ENCODE measurements at places on chromosomes 7 and 10.
A peak's percentile ranks its signal among the peaks of the same experiment; 100 is the strongest.

DNA sequence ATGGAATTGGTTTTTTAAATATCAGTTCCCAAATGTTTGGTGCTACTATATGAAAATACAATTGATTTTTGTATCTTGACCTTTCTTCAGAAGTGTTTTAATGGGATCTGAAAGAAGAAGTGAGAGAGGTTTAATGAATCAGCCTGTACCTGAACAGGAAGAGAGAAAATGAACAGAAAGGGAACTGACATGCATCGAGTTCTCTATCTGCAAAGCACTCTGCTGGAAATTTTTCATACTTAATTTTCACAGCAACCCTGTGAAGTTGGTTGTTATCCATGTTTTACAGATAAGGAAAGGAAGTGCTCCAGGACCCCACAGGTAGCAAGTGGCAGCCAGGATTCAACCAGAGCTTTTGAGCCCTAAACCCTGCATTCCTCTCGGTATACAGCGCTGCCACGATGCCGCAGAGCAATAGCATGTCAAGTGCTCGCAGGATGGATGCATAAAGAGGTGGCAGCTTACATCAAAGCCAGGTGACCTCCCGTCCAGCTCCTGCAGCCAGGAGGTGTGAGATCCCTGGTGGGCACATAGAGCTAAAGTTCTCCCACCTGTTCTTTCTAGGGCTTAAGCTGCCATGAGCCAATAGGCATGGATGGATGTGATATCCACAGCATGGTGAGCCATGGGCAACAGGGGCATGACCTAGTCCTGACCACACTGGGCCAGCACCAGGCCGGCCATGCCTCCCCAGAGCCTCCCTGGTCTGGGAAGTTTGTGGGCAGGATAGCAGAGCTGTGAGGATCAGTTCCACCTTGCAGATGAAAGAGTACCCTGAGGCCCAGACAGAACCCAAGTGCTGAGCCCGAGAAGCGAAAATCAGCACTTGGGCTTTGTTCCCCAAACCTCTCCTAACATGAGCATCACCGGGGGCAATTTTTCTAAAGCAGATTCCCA lies 57.2 kb downstream of the CALML3 start:
- no peaks in the 10 kb centered on the region for H3K4me1 ChIP-seq
- no peak overlapping the region for H3K27ac ChIP-seq
- DNase-seq, result no peak
- H3K36me3 ChIP-seq, result no peaks in the 10 kb centered on the region
- H3K27me3 ChIP-seq, result peaks cover 20% of the 10 kb centered on the region

DNA sequence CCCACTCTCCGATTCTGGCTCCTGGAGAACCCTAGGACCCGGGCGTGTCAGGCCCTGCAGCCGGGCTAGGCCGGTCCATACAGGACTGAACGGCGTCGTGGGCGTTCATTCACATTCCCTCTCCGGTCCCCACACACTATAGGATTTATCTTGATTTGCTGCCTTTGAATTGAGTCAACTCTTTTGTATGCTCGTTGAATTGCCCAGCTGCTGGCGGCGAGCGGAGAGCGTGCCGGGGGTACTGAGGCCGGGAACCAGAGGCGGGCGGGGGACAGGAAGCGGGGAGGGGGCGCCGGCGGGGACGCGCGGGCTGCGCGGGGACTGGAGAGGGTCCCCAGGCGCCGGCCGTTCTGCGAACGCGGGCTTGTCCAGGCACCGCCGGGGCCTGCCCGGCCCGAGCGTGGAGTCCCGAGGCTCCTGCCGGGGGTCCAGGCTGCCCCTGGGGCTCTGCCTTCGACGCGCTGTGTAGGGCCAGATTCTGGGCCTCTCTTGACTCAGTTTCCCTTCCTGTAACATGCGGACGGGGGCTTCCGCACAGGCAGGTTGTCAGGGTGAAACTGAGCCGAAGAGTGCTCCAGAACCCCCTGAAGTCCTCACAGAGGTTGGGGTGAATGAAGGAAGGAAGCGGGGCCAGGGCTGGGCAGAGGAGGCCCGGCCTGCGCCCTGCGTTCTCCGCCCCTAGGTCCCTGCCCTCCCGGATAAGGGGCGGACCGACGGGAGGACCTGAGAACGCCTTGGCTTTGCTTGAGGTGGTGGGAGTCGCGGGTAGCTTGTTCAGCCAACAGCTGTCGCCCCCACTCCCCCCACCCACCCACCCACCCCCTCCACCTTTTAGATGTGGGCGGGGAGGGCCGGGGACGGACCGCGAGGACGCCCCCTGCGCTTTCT lies 769 bp upstream of the ELFN1 start:
- H3K4me1 ChIP-seq, result peaks cover 9% of the 10 kb centered on the region
- no peaks in the 10 kb centered on the region for H3K36me3 ChIP-seq
- no peak overlapping the region for H3K4me3 ChIP-seq
- peak; percentile 21 for DNase-seq
- H3K27me3 ChIP-seq, result peaks cover 83% of the 10 kb centered on the region
- H3K27ac ChIP-seq, result no peak overlapping the region

- H3K4me1 ChIP-seq, result no peaks in the 10 kb centered on the region
- H3K27ac ChIP-seq, result no peak overlapping the region
- H3K36me3 ChIP-seq, result no peaks in the 10 kb centered on the region
- no peaks in the 10 kb centered on the region for H3K27me3 ChIP-seq
Observed at GRCh38 chr10:76902949-76903348, 734.7 kb downstream of the KCNMA1 start.

DNA sequence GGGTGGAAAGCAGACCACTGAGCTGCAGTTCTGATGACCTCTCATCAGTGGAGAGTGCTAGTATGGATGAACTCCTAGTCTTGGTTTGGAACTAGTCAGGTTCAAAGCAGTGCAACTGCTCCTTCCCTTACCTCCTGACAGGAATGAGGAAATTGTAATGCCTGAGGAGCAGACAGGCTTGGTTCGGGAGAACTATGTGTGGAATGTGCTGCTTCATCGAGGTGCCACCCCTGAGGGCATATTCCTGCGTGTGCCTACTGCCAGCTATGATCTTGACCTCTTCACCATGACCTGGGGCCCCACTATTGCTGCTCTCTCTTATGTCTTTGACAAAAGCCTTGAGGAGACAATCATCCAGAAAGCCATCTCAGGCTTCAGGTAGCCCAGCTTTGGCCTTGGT lies 27.4 kb upstream of the NFKB2 start:
- DNase-seq, result no peak
- H3K27me3 ChIP-seq, result no peaks in the 10 kb centered on the region
- H3K4me1 ChIP-seq, result no peaks in the 10 kb centered on the region

DNA sequence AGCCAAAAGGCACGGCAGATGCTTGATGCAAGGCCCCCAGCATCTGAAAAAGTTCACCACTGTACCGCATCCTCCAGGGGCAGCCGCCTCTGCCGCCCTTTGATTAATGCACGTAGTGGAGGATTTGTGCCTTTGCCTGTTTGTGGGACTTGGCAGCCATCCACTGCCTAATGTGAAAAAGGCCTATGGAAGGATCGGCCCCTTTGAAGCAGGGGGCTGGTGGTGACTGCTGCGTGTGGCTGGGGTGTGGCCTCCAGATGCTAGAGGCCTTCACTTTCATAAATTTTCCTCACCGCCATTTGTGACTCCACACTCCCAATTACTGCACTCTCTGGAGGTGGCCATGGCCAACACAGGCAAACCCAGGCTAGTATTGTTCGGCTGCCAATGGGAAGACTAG lies 226.0 kb downstream of the BMPER start:
- no peak overlapping the region for H3K27ac ChIP-seq
- no peaks in the 10 kb centered on the region for H3K27me3 ChIP-seq
- H3K4me3 ChIP-seq, result no peak overlapping the region
- no peaks in the 10 kb centered on the region for H3K4me1 ChIP-seq

GRCh38 chr10:96846395-96846794 lies 14.3 kb downstream of the LCOR start:
- no peak for DNase-seq
- no peak overlapping the region for H3K4me3 ChIP-seq
- no peak overlapping the region for H3K27ac ChIP-seq
- peaks cover 5% of the 10 kb centered on the region for H3K36me3 ChIP-seq
- H3K27me3 ChIP-seq, result no peaks in the 10 kb centered on the region
- peaks cover 10% of the 10 kb centered on the region for H3K4me1 ChIP-seq

GRCh38 chr7:52168085-52168484 lies 851.5 kb upstream of the COBL start:
- H3K4me1 ChIP-seq, result no peaks in the 10 kb centered on the region
- DNase-seq, result no peak
- H3K36me3 ChIP-seq, result no peaks in the 10 kb centered on the region
- H3K27ac ChIP-seq, result no peak overlapping the region
- no peaks in the 10 kb centered on the region for H3K27me3 ChIP-seq
